Vein endothelial cell (primary cell): ENCODE measurements at places on chromosomes 2 and 18. TPM values are rescaled to one million over a fixed set of nuclear protein-coding genes. Genes with fewer than 3 reads are reported as not detected.

SCYGR2 gene
- not detected in 2 replicates for total RNA-seq

RAB27B gene
- total RNA-seq: under 0.01 and 0.10 TPM in 2 replicates

PROKR1 gene
- under 0.01 TPM in 1 of 2 replicates, not detected in the other for total RNA-seq

EIF4E2 gene
- total RNA-seq: 97.3 and 100 TPM in 2 replicates

DNAH7 gene
- under 0.01 and 0.38 TPM in 2 replicates for total RNA-seq

MYL12B gene
- total RNA-seq: 546 and 655 TPM in 2 replicates

ASPRV1 gene
- total RNA-seq: 0.33 and 0.38 TPM in 2 replicates

ACP1 gene
- total RNA-seq: 93.1 and 94.4 TPM in 2 replicates
